ENCODE measurements at places on chromosomes 7 and 10.
A peak's percentile ranks its signal among the peaks of the same experiment; 100 is the strongest.

GRCh38 chr10:46523962-46524471 lies 32.4 kb downstream of the GPRIN2 start:
- peak; percentile 49 for DNase-seq

DNA sequence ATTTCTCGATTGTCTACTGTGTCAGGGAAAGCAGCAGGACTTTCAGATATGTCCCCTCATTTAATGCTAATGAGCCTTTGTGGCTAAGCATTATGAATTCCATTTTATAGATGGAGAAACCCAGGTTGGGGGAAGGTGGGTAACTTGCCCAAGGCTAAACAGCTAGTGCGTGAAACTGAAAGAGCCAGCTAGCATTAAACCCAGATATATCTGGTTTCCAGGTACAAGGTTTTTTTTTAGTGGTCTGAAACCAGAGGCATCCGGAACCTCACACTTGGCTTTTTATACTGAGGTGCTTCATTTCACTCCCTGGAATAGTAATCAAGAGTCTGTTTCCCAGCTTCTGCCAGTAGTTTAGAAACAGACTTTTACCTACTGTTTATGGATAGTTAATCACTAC lies 694.8 kb downstream of the PHTF2 start:
- DNase-seq, result no peak

DNA sequence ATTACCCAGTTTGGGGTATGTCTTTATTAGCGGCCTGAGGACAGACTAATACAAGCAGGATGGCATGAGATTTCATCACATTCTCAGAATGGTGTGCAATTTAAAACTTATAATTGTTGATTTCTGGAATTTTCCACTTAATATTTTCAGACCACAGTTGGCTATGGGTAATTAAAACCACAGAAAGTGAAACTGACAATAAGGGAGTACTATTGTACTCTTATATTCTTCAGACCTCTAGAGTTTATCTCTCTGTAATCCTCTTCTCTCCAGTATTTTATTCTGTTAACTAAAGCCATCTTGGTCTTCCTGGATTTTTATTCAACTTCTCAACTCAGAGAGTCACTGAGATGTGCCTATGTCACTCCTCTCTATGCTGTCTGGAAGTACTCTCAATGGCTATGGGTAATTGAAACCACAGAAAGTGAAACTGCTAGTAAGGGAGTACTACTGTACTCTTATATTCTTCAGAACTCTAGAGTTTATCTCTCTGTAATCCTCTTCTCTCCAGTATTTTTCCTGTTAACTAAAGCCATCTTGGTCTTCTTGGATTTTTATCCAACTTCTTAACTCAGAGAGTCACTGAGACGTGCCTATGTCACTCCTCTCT lies 118.3 kb downstream of the PPP1R17 start:
- no peak for DNase-seq

- peak; percentile 71 for DNase-seq
These were observed 153.7 kb downstream of the FANK1 start for GRCh38 chr10:126049759-126050700.

DNA sequence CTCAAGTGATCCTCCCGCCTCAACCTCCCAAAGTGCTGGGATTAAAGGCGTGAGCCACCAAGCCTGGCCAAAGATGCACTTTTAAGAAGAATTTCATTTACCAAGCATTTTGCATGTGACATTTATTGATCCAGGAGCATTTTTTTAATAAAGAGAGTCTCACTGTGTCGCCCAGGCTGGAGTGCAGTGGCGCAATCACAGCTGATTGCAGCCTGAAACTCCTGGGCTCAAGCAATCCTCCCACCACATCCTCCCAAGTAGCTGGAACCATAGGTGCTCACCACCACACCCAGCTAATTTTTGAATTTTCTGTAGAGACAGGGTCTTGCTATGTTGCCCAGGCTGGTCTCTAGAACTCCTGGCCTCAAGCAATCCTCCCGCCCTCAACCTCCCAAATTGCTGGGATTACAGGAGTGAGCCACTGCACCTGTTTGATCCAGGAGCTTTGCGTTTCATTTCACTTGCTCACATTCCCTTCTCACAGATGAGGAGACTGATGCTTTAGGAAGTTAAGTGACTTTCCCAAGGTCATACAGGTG lies 4.4 kb upstream of the TBL2 start:
- DNase-seq, result no peak

DNA sequence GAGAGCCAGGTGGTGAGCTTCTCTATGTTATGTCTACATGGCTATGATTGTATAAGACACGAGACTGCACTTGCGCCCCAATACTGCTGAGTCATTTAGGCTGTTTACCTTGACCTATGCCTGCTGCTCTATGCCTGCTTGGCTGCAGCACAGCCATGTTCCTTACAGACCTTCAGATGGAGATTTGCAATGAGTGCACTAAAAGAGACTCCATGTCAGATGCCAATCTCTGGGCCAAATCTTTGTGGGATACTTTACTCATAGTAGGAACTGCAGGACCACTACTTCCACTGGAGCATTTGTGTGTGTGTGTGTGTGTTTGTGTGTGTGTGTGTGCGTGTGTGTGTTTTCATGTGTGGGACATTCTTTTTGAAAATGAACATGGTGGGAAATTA lies 50.0 kb upstream of the KMT2E start:
- no peak for DNase-seq

DNA sequence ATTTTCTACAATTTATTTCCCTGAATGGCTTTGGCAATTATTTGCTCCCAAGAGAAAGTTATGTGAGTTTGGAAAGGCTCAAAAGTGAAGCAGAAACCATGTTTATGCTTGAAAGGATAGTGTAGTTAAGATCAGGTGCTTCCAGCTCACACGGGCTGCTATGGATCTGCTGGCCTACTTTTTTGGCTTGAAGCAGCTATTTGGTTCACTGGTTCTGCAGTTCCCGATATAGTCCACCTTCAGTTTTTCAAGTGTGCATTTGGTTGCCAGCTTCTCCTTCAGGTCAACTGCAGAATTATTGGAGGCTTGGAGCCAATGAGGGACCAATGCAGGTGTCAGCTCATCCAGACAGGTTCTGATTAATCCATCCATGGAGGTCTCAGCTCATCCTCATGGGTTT lies 484.3 kb upstream of the SEMA3A start:
- DNase-seq, result no peak

GRCh38 chr10:110387983-110388686 lies 83.4 kb upstream of the SMNDC1 start:
- DNase-seq, result no peak

DNA sequence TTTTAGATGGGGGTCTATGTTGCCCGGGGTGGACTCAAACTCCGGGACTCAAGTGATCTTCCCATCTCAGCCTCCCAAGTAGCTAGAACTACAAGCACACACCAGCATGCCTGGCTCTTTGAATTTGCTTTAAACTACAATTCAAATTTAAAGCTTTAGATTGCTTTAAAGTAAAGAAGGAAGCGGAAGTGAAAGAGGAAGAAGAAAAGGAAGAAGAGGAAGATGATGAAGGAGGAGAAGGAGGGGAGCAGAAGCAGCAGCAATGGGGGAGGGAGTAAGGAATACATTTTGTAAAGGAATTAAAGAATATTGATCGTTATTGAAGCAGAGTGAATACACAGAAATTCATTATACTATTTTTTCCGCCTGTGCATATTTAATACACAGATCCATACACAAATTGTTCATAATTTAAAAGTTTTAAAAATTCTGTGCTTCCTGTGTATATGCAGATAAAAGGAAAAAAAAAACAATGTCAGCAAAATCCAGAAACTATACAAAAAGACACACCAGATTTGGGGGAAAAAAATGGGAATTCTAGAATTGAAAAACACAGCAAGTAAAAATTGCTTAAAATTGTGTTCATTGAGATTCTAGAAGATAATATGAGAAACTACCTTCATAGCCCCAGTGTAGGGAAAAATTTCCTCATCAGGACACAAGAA lies 60.8 kb upstream of the KCNMA1 start:
- no peak for DNase-seq

- no peak for DNase-seq
These were observed 60.6 kb upstream of the PAX2 start for GRCh38 chr10:100684688-100685235.

DNA sequence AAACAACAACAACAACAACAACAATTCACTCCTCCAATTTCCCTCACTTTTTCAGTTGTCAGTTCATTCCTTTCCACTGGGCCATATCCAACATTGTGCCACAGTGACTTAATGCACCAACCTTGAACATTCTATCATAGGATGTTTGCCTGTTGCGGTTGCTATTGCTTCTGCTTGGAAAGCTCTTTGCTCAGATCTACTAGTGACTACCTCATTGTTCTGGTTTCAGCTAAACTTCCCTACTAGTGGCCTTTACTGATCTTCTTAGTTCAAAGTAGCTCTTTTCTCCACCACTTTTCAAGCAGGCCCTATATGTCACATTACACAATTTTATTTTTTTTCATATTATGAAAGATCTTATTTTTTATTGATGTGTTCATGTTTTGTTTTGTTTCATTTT lies 9.8 kb upstream of the STEAP4 start:
- DNase-seq, result no peak

DNA sequence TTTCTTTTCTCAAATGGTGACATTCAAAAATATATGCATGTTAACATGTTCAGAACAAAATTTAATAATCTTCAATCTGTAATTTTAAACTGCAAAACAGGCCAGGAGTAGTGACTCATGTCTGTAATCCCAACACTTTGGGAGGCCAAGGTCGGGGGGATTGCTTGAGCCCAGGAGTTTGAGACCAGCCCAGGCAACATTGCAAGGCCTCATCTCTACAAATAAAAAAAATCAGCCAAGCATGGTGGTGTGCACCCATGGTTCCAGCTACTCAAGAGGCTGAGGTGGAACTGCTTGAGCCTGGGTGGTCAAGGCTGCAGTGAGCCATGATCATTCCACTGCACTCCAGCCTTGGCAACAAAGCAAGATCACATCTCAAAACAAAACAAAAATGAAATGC lies 394.3 kb downstream of the PARD3 start:
- DNase-seq, result no peak

- no peak for DNase-seq
These were observed 14.2 kb upstream of the PDCD4 start for GRCh38 chr10:110857265-110858171.

- DNase-seq, result peak; percentile 55
These were observed 293.0 kb upstream of the AKR1E2 start for GRCh38 chr10:4532976-4533375.

DNA sequence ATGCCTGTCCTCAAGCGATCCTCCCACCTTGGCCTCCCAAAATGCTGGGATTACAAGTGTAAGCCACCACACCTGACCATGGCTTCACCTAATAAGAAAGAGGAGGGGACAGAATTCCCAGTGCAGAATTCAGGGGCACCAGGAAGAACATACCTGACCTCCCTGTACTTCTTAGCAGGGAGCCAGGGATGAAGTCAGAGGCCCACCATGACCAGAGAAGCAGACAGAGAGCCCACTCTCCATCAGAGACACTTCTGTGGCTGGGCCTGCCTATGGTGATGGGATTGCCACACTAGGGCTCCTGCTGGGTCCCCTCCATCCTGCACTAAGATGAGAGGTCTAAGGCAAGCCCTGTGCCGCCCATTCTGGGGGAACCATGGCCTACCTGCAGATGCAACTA lies 157.4 kb upstream of the LYZL2 start:
- no peak for DNase-seq

DNA sequence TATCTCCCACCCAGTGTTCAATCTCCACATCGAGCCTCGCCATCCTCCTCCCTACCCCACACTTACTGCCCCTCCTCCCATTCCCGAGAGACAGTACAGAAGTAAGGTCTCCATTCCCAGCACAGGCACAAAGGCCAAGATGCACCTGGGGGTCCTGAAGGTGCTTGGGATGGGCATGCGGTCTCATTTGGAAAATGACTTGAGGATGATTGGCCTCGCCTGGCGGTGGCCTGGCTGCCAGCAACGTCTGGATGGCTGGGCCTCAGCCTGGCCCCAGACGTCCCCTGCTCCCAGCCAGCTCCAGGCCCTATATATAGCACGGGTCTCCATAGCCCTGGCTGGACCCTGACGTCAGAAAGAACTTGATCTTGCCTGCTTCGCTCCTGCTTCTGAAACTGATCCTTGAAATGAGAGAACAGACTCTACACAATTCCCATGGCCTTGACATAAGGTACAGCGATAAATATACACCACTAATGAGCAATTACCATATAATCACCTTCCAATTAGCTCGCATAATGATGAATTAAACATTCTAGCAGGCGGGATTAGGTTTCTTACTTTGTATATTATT lies 11.8 kb downstream of the EMX2 start:
- DNase-seq, result no peak

GRCh38 chr10:71396084-71396710 lies 523 bp upstream of the CDH23 start:
- DNase-seq, result peak; percentile 10

DNA sequence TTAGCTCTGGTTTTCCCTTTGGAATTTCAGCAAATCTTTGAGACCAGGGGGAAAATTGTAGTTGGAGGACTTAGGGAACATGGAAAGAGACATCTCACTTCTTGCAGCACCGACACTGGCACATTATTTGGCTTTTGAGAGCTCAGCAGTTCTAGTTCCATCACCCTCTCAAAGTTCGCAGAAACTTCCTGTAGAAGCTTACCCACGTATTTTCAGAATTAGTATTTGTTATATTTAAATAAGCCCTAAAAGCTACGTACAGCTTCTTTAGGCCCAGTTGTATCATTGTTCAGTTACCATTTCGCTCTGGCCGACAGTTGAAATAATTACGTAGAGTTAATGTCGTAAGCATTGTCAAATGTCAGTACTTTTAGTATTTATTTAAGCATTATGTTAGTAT lies 13.4 kb downstream of the CEP55 start:
- DNase-seq, result no peak

GRCh38 chr7:66880053-66880452 lies 41.0 kb upstream of the TMEM248 start:
- no peak for DNase-seq

DNA sequence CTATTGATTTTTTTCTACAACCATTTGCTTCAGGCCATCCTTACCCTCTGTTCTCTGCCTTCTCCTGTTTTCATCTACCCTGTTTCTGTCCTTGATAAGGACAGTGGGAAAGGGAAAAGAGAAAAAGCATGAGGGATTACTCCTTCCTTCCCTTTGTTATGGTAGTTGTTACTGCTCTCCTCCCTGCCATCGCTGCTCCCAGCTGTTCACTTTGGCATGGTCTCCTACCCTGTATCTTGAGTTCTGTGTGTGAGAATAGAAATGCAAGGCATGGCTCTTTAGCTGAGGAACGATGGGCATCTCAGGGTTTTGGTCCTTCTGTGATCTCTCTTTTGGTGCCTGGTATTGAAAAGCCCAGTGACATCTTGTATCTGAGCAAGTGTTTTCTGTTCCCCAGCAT lies 6.4 kb downstream of the CCSER2 start:
- DNase-seq, result no peak

DNA sequence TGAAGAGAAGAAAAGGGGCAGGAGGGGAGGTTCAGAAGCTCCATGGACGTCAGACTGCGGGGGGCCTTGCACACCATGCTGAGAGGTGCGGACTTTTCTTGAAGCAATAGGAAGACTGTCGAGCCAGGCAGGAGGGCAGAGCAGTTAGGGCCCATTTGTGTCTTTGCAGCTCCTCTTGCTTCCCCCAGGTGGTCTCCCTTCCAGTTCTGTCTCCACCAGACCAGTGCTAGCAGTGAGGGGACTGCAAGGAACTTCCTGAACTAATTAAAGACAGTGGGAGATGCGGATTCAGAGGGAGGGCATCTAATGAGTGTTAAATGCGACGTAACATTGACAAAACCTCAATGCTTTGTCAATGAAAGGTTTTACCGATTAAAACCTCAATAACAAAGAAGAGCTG lies 225.4 kb downstream of the USP6NL start:
- DNase-seq, result no peak
